ENCODE measurements at places on chromosomes 7 and 10. TPM values are rescaled to one million over a fixed set of nuclear protein-coding genes. Genes with fewer than 3 reads are reported as not detected.

The DHTKD1 gene
- total RNA-seq = 124 TPM

The IL2RA gene
- 0.22 TPM for total RNA-seq

The SPDYE9 gene
- total RNA-seq = not detected

The GHRHR gene
- not detected for total RNA-seq

The SPRN gene
- total RNA-seq = 0.11 TPM

The NCAPG2 gene
- 4.8 TPM for total RNA-seq

The GDF2 gene
- 4.5 TPM for total RNA-seq

DNA sequence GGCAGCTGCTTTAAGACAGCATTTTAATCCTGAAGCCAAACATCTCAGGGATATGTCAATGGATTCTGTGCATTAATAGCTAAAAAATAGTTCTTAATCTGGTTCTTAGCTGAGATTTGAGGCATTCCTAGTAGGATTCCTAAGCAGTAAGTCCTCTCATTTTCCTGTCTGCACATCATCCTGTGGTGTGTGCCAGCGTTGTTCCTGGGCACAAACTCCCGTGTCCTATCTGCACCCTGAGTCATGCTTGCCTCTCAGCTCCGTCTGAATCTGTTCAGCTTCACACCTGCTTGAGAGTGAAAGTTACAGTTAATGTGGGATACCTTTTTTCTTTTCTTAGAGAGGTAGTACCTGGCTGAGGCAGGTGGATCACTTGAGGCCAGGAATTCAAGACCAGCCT lies 19.5 kb downstream of the BAG3 start:
- DNase-seq = no peak
- no peaks in the 10 kb centered on the region for H3K4me1 ChIP-seq
- peaks cover 7% of the 10 kb centered on the region for H3K36me3 ChIP-seq

DNA sequence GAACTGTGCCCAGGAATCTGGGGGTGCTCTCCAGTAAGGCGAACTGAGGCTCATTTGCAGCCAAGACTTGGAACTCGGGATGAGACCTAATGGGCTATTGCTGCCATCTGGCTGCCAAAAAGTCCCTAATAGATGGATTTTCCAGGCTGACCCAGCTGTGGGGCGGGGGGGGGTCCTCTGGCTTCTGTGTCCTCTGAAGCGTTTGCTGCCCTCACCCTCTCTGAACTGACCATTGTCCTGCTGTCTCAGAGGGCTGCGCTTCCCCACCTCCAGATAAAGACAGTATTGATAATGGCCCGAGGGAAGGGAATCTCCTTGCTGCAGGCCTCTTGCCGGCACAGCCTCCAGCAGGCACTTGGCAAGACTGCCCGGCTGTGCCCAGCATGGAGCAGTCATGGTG lies 46.6 kb downstream of the CLEC2L start:
- H3K36me3 ChIP-seq = peaks cover 41% of the 10 kb centered on the region
- no peaks in the 10 kb centered on the region for H3K27me3 ChIP-seq
- H3K27ac ChIP-seq = no peak overlapping the region
- H3K4me3 ChIP-seq = no peak overlapping the region

GRCh38 chr7:110809832-110810231 lies 281.1 kb upstream of the LRRN3 start:
- no peaks in the 10 kb centered on the region for H3K36me3 ChIP-seq
- H3K4me3 ChIP-seq = no peak overlapping the region
- H3K4me1 ChIP-seq = no peaks in the 10 kb centered on the region
- H3K27ac ChIP-seq = no peak overlapping the region
- H3K27me3 ChIP-seq = no peaks in the 10 kb centered on the region
- no peak for DNase-seq

GRCh38 chr10:124381011-124381611 lies 37.6 kb downstream of the OAT start:
- DNase-seq = no peak
- H3K27ac ChIP-seq = no peak overlapping the region
- no peaks in the 10 kb centered on the region for H3K36me3 ChIP-seq
- H3K27me3 ChIP-seq = no peaks in the 10 kb centered on the region
- H3K4me3 ChIP-seq = no peak overlapping the region

DNA sequence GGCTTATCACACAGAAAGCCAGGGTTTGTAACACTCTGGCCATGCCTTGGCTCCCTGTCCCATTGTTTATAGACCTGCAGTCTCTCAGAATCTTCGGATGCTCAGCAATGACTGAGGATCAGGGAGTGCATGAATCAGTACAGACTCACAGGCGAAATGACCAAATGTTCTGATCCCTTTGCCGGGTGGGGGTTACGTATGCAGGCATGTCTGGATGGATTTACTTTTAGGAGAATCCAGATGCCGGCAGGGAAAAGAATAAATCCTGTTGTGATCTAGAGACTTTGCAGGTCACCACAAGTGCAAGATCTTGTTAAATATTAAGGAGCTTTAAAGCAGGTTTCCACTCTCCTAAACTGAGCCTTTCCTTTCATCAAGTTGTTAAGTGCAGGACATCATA lies 149.5 kb downstream of the SFMBT2 start:
- DNase-seq = no peak
- H3K4me3 ChIP-seq = no peak overlapping the region
- H3K27me3 ChIP-seq = no peaks in the 10 kb centered on the region
- H3K36me3 ChIP-seq = no peaks in the 10 kb centered on the region

- DNase-seq = peak; percentile 89
- H3K27ac ChIP-seq = peak overlapping the region; percentile 100
- H3K27me3 ChIP-seq = no peaks in the 10 kb centered on the region
- no peaks in the 10 kb centered on the region for H3K36me3 ChIP-seq
- peak overlapping the region; percentile 81 for H3K4me3 ChIP-seq
These were observed 2.0 kb upstream of the LZTS2 start for GRCh38 chr10:100997360-100998182.

DNA sequence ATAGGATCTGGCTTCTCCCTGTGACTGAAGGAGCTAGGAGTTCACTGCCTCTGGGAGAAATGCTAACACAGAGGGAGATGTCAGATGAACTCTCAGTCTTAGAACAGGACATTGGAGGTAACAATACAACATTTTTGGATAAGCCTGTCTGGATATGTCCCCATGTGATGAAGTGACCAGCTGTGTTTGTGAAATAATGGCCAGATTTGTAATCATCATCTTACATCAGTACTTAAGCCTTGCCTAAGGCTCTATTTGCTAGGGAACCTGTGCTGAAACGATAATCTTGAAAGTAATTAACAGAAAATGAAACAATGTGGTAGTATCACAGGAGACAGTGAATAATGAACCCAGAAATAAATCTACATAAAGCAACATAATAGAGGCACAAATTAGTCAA lies 56.2 kb downstream of the CRPPA start:
- DNase-seq = no peak
- no peak overlapping the region for H3K27ac ChIP-seq
- no peaks in the 10 kb centered on the region for H3K36me3 ChIP-seq
- H3K27me3 ChIP-seq = no peaks in the 10 kb centered on the region

DNA sequence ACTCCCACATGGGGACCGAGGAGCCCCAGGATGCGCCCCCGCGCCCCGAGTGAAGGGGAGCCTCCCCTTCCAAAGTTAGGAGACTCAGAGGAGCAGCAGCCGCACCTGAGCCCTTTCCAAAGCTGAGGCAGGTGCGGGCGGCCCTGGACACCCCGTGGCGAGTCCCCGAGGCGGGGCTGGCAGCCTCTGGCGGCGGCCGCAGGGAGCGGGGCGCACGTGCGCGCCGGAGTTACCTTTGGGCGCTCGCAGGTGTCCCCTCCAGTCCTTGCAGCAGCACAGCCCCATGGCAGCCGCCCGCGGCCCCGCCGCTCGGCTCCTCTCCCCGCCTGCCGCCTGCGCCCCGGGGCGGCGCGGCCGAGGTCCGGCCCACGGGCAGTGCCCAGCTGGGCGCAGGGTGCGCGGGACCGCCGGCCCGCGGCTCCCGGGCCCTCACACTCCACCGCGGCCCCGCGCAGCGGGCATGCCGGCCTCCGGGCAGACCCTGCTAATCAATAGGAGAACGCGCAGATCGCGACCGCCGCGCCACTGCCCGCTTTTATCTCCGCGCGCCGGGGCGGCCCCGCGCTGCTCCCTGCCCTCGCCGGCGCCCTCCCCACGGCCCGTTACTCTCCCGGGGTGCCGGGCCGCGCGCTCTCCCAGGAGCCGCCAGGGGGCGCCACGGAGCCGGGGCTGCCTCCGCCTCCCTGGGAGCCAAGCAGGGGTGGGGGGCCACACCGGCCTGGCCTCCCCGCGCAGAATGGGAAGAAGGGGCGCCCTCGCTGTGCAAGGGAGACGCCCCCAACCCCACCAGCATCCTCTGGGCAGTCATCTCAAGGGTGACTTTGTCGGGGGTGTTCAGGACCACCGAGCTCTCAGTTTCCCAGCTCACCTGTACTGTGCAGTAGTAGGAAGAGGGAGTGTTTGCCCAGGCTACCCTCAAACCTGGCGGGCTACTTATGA lies 80.8 kb downstream of the ARHGAP22 start:
- no peak overlapping the region for H3K27ac ChIP-seq
- H3K36me3 ChIP-seq = no peaks in the 10 kb centered on the region
- H3K4me1 ChIP-seq = no peaks in the 10 kb centered on the region
- peak overlapping the region; percentile 49 for H3K4me3 ChIP-seq
- no peak for DNase-seq

DNA sequence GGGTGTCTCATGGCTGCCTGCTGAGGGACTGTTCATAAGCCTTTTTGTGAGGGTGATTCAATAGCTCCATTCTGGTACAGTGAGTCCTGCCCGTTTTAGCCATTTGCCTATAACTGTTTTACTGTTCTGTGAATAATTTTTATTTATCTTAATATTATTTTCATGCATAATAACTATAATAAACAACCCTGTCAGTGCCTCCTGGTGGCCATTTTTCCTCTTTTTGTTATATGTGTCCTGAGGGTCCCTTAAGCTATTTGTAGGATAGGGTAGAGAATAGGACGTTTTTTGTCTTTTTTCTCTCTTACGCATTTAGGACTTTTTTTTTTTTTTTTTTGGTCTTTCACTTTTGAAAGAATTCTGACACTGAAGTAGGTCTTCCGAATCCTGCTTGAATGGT lies 2.9 kb downstream of the C1QL3 start:
- no peaks in the 10 kb centered on the region for H3K36me3 ChIP-seq
- peaks cover 6% of the 10 kb centered on the region for H3K27me3 ChIP-seq
- H3K27ac ChIP-seq = no peak overlapping the region

DNA sequence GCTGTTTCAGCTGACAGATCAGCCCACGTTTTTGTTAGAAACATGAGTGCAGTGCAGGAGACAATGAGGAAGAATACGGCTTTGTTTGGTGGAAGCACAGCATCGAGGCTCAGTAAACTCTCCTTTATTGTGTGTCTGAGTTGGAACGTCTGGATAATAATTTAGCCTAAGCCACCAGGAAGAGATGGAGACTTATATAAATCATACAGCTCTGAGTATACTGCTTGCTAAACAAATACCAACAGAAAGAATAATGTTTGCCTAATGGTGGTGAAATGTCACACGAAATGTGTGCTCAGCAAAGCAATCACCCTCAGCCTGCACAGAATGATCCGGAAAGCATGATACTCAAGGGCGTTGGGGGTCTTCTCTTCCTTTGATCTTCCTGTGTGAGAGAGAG lies 664.1 kb upstream of the ADARB2 start:
- H3K4me1 ChIP-seq = no peaks in the 10 kb centered on the region
- no peak overlapping the region for H3K4me3 ChIP-seq
- H3K36me3 ChIP-seq = no peaks in the 10 kb centered on the region

- no peaks in the 10 kb centered on the region for H3K4me1 ChIP-seq
- H3K27ac ChIP-seq = no peak overlapping the region
- no peaks in the 10 kb centered on the region for H3K27me3 ChIP-seq
- no peak for DNase-seq
- H3K36me3 ChIP-seq = no peaks in the 10 kb centered on the region
These were observed 95.3 kb upstream of the GATAD1 start for GRCh38 chr7:92352009-92352408.

- DNase-seq = no peak
- no peaks in the 10 kb centered on the region for H3K36me3 ChIP-seq
- no peak overlapping the region for H3K27ac ChIP-seq
These were observed 56.7 kb downstream of the DLG5 start for GRCh38 chr10:77869626-77870420.

DNA sequence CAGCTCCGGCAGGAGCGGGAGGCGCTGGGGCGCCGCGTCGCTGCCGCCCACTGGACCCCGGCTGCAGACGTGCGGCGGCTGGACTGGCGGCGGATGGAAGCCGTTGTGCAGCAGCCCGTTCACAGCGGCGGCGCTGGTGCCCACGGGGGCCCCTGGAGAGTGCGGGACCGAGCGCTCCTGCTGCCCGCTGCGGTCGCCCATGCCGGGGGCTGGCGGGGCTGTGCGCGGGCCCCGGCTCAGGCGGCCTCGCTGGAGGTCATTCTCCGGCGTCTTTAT lies 413 bp downstream of the PANK1 start:
- peak; percentile 51 for DNase-seq
- H3K27me3 ChIP-seq = no peaks in the 10 kb centered on the region
- H3K4me1 ChIP-seq = peaks cover 29% of the 10 kb centered on the region
- H3K36me3 ChIP-seq = no peaks in the 10 kb centered on the region
- H3K4me3 ChIP-seq = peak overlapping the region; percentile 86
- peak overlapping the region; percentile 82 for H3K27ac ChIP-seq

- H3K36me3 ChIP-seq = no peaks in the 10 kb centered on the region
- no peaks in the 10 kb centered on the region for H3K27me3 ChIP-seq
- no peaks in the 10 kb centered on the region for H3K4me1 ChIP-seq
These were observed 81.8 kb downstream of the JMJD1C start for GRCh38 chr10:63384001-63384400.

DNA sequence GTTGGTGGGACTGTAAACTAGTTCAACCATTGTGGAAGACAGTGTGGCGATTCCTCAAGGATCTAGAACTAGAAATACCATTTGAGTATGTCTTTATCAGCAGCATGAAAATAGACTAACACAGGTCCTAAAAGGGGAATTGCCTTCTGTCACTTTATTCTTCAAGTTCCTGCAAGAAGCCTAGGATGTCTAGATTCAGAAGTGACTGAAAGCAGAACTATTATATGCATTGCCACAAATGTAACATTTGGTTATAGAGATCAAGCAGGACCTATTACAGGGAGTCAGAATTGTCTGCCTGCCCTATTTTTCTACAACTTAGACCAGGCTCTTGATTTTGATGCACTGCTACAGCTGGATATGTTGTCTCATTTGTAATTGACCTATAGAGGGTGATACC lies 364.7 kb downstream of the SORCS1 start:
- no peak overlapping the region for H3K27ac ChIP-seq
- no peaks in the 10 kb centered on the region for H3K36me3 ChIP-seq
- no peak overlapping the region for H3K4me3 ChIP-seq
- no peak for DNase-seq

- DNase-seq = no peak
- no peaks in the 10 kb centered on the region for H3K27me3 ChIP-seq
- H3K4me3 ChIP-seq = no peak overlapping the region
- H3K4me1 ChIP-seq = no peaks in the 10 kb centered on the region
- no peak overlapping the region for H3K27ac ChIP-seq
These were observed 9.6 kb downstream of the GDF10 start for GRCh38 chr10:47309408-47310089.

GRCh38 chr7:24297362-24297761 lies 13.4 kb downstream of the NPY start:
- H3K27me3 ChIP-seq = no peaks in the 10 kb centered on the region
- H3K27ac ChIP-seq = no peak overlapping the region
- no peak for DNase-seq
- no peaks in the 10 kb centered on the region for H3K36me3 ChIP-seq
